Activated CD4-positive, alpha-beta T cell treated with anti-CD3 and anti-CD28 coated beads for 36 hours (primary cell): ENCODE measurements at places on chromosomes 7 and 10. TPM values are rescaled to one million over a fixed set of nuclear protein-coding genes. Genes with fewer than 3 reads are reported as not detected.
A peak's percentile ranks its signal among the peaks of the same experiment; 100 is the strongest.

GRCh38 chr7:121076350-121077164 is 88.0 kb downstream of the CPED1 start:
- DNase-seq: no peak

- DNase-seq: no peak
Measured at GRCh38 chr10:57785068-57785467, 482.6 kb downstream of the IPMK start.

GRCh38 chr10:95229724-95230627 is 35.9 kb downstream of the ACSM6 start:
- no peak for DNase-seq

DNA sequence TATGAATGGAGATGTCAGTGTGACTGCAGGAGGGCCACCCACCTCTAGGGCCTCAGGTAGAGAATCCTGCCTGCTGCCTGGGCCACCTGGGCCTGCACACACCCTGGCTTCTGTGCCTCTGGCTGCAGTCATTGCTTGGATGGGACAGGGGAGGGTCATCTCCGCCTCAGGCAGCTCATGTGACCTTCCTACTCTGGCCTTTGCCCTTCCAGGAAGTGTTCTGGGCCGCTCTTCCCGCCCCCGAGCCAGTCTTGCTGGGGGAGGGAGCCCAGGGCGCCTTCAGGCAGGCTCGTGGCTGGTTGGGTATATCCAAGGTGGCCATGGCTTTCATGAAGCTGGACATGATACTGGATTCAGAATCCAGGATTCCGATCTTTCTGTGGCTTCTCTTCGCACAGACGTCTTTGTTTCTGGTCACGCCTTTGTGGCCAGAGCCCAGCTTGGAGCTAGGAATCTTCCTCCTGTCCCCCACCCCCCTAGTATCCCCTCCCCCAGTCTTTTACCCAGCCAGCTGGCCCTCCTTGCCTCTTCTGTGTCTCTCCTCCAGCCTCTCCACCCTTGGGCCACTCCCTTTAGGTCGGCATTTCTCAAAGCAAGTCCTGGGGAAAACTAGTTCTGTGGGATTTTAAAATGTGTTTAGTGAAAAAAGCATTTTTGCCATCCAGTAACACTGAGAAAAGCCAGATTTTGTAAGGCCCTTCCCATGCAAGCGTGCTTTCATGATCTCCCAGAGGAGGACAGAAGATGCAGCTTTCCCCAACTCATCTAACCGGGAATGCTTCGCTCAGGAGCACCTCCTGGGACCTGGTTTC is 119.6 kb downstream of the ZMIZ1 start:
- no peak for DNase-seq

DNA sequence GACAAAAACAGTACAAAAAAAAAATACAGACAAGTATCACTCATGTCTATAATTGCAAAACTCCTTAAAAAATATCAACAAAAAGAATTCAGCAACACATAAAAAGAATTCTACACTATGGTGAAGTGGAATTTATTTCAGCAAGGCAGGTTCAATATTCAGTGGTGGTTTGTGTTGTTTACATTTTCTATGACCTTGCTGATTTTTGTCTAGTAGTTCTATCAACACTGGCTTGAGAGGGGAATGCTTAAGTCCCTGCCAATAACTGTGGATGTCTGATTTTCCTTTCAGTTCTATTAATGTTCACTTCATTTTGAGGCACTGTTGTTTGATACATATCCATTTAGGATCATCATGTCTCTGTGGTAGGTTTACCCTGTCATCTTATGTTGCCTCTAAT is 58.5 kb downstream of the CADPS2 start:
- DNase-seq: no peak

- DNase-seq: no peak
Measured at GRCh38 chr7:141748396-141748795, 10.2 kb downstream of the SSBP1 start.

DNA sequence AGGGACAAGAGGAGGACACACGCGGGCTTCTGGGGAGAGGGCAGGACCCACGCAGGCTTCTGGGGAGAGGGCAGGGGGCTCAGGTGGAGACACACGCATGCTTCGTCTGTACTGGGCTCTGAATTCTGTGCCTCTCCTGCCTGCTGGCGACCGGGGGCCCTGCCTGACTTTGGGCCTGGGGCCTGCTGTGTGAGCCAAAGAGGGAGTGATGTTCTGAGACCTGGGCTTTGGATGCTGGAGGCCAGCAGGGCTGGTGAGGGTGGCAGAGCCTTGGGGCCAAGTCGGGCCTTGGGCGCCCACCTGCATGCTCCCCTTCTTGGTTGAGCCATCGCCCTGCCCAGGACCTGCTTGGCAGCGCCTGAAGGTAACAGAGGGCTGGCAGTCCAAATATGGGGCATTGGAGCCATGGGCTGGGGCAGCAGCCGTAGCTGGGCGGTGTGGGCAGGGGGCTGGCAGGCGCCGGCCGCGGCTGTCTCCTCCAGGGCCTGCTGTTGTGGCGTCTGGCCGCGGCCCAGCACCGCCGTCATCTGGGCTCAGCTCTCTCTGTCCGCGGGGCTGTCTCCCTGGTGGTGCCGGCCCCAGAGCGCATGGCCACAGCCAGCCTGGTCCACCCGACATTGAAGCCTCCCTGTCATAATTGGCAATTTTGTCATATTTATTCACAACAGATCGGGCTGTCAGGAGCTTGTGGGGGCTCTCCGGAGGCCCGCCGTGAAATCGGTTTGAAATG is 78.9 kb downstream of the UNCX start:
- DNase-seq: no peak

DNA sequence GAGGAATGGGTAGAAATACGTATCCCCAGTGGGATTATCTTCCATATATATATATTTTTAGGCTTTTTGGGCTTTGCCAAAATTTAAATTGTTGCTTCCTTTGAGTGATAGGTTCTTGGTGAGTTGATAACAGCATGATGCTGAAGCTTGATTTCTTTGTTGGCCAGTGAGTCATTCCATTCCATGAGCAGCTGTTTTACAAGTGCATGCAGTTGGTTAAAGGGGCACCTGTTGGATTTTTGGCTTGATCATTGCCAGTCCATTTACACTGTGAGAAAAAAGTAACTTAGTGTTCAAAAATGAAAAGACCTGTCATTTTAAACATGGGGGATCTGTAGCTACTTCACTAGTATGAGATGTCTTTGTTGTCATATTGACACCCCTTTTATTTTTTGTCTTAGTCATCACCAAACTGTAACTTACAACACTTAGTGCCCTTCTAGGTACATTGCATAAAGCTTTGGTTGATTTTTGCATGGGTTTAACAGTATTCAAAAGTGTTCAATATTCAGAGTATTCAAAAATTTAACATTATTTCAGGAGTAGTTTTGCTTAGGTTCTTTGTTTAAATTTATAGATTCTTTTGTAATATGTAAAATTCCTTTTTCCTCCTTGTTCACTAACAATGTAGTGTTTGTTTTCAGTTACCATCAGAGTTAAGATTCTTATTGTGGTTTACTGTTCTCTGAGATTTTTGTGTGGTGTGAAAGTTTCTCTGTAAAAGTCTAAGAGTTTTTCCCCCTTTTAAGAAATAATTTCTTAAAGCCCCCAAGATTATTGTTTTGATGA is 8.8 kb downstream of the AKAP9 start:
- DNase-seq: no peak

DNA sequence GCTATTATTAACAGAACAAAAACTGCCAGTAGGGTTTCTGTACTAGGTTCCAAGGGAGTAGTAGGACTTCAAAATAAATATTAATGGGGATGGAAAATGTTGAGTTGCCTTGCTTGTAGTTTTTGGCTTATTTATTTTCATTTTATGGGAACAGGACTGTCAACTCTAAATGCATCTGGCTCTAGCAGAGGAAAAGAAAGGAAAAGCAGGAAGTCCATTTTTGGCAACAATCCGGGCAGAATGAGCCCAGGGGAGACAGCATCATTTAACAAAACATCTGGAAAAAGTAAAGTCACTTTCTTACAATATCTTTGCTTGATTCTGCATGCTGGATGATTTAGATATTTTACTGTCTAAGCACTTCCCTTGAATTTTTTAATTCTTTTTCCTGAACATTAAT is 69.4 kb downstream of the NOC3L start:
- DNase-seq: no peak

DNA sequence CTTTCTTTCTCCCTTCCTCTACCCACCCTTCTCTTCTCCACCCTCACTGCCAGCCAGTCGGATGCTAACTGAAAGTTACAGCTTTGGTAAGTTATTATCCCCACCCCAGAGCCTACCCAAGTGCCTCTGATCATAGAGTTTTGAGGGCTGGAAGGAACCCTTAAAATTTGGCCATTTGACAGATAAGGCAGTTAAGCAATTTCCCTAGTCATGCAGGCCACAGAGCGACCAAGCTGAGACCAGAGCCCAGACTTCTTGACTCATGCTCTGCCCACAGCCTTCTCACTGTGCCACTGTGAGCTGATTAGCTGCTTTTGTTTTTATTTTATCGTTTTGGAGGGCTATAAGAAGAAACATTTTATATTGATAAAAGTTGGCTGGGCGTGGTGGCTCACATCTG is 17.2 kb downstream of the SAP25 start:
- DNase-seq: no peak

DNA sequence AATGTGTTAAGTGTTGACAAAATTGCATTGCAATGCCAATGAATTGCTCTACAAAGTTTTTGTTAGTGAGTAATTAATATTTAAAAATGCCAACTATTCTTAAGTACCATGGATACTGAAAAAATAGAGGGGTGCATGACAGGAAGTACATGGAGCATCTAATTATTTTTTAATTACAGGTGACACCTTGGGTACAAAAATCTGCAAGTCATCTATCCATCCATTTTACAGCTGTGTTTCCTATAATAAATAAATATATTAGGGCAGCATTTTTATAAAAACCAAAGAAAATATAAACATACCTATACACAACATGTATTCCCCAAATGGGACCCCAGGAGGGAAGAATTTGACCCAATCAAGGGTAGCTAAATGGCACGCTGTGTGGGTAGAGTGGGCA is 304.6 kb downstream of the XPNPEP1 start:
- no peak for DNase-seq

GRCh38 chr7:111513566-111513965 is 48.7 kb downstream of the IMMP2L start:
- no peak for DNase-seq

DNA sequence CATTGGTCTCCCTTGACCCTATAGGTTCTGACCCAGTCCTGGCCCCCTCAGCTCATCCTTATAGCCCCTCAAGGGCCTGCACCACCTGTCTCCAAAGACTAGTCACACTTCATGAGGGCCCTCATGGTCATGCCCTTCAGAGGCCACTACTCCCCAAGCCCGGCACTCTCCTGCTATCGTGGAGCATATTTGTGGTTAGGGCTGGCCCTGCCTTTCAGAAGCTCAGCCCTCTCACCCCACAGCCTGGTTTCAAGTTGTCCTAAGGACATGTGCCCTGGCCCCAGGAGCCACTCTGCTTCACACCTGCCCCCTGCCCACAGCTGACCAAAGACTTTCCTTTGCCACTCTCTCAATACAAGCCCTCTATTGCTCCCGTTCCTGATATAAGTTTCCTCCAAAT is 60.3 kb upstream of the LBX1 start:
- no peak for DNase-seq

DNA sequence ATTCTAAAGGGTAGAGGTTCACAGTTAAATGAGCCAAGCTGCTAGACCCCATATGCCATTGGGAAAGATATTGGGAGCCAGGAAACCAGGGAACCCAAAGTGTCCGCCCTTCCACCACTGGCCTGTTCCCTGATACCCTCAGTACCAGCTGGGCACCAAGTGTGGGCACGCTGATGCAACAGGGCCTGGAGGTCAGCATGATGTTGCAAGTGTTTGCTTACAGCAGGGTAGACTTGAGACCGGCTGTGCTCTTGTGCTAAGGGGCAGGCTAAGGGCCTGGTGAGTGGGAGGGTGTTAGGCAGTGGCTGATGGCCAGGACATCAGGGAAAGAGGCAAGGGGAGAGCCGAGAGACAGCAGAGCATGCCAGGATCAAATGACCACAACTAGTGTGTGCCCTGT is 21.0 kb upstream of the MYL7 start:
- no peak for DNase-seq

DNA sequence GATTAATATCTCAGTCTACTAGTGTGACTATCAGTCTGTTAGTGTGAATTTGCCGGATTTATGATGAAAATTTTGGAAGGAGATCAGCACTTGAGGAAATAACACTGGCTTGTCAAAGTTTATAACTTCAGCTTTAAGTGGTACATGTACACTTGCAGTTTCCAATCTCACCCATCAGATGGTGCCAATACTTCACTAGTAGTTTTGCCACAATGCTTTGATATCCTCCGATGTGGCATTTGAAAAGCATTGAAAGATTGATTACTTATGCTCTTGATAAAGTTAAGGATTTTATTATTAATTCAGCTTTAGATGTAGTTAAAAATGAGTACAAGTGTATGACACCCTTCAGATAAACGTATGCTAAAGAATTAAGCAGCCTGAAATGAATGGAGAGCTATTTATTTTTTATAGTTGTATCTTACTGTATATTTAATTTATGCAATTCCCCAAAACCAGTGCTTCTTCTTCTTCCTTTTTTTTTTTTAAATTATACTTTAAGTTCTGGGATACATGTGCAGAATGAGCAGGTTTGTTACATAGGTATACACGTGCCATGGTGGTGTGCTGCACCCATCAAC is 98.2 kb downstream of the ANLN start:
- peak; percentile 23 for DNase-seq

DNA sequence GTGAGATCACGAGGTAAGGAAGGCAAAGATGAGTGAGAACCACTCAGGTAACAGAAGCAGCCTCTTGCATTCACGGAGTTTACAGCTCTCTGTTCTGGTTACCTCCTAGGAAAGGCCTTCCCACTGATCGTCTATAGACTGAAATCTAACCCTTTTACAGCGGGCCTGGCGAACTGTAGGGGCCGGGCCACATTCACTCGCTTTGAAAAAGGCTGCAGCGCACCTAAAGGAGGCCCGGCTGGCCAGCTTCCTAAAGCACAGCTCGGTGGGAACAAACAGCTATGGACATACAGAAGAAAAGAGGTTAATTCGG is 565 bp downstream of the ATP5MK start:
- DNase-seq: peak; percentile 33

DNA sequence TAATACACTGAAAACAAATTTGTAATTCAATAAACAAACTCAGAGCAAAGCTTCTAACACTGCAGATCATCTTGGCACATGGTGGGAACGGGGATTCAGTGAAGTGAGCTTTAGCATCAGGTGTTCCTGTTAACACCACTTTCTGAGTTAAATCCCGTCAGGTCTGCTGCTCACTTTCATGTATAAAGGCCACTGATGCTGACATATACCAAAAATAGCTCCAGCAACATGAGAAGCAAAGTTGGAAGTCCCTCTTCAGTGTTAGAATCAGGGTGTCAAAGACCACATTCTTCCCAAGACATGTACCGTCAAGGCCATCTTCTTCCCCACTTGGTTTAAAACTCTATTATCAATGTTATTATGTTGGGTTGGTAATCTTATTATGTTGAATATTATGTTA is 11.7 kb upstream of the CACNA2D1 start:
- no peak for DNase-seq

- no peak for DNase-seq
Measured at GRCh38 chr10:119248681-119249080, 41.3 kb downstream of the GRK5 start.

GRCh38 chr7:111266613-111267012 is 175.7 kb downstream of the LRRN3 start:
- no peak for DNase-seq

- no peak for DNase-seq
Measured at GRCh38 chr10:96556003-96556402, 30.8 kb downstream of the TM9SF3 start.

- DNase-seq: no peak
Measured at GRCh38 chr10:30014511-30014910, 44.9 kb downstream of the JCAD start.

AOC1 gene
- total RNA-seq: not detected

NAT16 gene
- total RNA-seq: not detected

PAPSS2 gene
- total RNA-seq: 0.05 TPM
